Vagina (tissue), 2 donors: ENCODE measurements at places on chromosomes 4 and X.

- no peak for DNase-seq
Observed at GRCh38 chr4:81351654-81352445, 119.9 kb downstream of the RASGEF1B start.

DNA sequence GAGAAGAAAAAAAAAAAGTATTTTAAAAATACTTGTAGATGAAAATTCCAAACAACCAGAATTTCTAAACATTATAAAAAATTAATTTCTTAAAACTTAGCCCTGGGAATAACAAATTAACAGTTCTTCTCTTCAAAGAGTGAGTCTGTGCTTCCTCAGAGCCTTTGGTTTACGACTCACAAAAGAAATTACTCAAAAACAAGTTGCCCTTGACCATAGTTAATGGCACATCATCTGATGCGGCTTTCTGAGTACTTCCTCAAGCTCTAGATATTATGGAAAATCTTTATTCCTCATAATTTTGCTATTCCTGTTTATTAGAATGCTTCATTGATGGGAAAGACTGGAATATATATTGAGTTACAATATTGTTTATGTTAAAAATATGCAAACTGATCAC, 23.7 kb downstream of the TAPT1 start:
- DNase-seq, result no peak

DNA sequence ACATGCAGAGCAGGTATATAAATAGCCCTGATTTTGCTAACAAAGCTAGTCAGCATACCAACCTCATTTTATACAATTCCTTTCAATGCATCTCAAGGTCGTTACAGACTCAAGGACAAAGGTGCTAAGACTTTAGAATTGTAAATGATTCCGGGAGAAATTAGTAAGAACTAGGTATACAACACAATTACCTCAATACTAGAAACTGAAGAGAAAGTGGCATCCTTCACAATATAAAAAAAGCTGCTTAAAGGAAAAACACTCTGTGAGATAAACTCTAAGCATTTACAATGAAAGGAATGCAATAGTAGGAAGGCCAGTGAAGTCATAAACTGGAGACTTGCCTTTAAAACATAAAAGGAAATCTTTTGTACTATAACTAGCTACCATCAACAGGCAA, 11.9 kb downstream of the TNMD start:
- DNase-seq, result no peak

- no peak for DNase-seq
Observed at GRCh38 chr4:64729561-64729960, 320.3 kb upstream of the TECRL start.

DNA sequence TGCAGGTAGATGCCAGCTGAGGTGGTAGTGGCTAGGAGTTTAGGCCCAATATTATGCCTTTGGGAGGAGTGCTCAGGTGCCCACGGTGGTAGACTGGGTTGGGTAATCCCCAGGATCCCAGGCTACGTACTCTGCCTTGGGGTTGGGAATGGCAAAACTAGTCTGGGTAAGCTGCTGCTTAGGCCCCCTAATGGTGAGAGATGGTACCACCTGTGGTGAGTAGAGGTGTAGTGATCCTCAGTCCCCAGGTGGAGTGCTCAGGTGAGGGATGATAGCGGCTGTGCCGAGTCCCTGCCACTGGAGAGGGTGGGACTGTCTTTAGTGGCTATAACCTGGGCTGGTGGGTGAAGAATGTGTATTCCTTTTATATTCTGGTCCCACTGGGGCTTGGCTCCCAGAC, 75.2 kb downstream of the IL1RAPL2 start:
- no peak for DNase-seq

DNA sequence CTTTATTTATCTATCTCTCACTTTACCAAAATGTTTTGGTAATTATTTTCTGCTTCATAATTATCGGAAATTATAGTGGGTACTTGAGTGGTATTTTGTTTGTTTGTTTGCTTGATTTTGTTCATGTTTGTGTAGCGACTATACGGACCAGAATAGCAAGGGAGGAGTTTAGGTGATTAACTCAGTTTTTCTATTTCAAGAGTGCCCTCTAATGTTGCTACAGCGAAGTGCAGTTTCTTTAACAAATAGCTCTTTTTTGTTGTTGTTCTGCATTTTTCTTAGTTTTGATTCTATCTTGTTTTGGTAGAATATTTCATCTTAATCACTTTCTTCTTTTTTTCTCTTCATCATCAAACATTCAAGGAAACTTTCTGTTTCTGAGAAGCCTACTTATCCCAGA, 40.8 kb upstream of the QRFPR start:
- DNase-seq, result no peak

- DNase-seq, result no peak
Observed at GRCh38 chr4:15955670-15956069, 7.3 kb downstream of the FGFBP2 start.

DNA sequence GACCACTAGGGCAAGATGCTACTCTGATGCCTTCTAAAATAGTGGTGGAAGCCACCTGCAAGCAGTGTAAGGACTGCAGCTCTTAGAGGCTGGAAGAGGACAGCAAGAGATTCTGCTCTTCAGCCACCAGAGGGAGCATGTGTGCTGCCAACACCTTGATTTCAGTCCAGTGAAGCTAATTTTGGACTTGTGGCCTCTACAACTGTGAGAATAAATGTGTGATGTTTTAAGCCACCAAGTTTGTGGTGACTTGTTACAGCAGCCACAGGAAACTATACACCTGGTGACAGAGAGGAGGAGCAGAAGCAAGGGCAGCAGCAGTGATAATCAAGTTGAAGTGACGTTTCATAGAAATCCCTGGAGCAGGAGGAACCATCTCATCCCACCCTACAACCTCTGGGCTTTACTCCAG, 55.9 kb downstream of the FGFBP1 start:
- DNase-seq, result peak; percentile 62

- DNase-seq, result no peak
Observed at GRCh38 chr4:38131371-38132091, 171.3 kb downstream of the PTTG2 start.

- DNase-seq, result no peak
Observed at GRCh38 chr4:6591313-6591712, 16.3 kb downstream of the MAN2B2 start.

DNA sequence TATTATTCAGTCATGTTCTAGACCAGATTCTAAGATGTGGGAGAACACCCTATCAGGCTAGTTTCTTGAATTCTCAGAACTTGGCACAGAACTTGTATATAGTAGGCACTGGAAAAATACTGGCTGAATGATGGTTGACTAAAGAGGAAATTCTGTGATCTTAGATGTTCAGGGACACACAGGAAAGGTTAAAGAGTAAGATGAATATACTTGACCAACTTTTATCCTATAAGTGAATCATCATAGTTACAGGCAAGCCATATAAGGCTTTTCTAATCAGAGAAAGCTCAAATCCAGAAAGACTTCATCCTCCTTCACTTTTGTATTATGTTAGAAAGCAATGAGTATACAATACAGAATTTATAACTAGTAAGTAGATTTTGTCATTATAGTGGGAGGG, 53.8 kb downstream of the SEPTIN11 start:
- DNase-seq, result no peak

GRCh38 chr4:145380123-145380522, 101.5 kb upstream of the SMAD1 start:
- no peak for DNase-seq

DNA sequence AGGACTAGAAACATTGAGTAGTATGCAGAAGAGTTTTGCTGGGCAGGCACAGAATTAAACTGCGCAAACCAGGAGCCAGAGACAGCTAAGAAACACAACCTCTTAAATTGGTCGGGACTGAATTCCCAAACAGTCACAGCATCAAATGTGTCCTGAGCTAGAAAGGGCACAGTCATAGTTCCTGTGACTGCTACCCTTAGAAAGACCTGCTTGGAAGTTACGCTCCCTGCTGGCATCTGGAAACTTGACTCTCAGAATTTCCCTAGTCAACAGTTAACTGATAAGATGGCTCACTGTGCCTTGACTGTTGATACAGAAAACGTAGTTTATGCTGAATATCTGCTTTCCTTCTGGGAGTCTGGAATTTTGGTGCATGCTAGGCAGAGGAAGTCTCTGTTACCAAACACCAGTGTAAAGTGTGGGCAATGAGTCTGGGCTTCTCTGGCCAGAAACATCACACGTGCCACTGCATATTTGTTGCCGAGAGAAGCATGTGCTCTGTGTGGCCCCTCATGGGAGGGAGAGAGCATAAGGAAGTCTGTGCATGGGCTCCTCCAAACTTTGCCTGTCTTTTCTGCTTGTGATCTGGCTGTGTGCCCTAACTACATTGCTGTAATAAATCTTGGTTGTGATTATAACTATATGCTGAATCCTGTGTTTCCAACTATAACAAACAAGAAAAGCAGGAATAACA, 11.6 kb upstream of the EOLA2 start:
- no peak for DNase-seq

- DNase-seq, result no peak
Observed at GRCh38 chrX:22366166-22366702, 93.5 kb downstream of the CBLL2 start.

- no peak for DNase-seq
Observed at GRCh38 chr4:53122280-53123116, 243.4 kb downstream of the SCFD2 start.

DNA sequence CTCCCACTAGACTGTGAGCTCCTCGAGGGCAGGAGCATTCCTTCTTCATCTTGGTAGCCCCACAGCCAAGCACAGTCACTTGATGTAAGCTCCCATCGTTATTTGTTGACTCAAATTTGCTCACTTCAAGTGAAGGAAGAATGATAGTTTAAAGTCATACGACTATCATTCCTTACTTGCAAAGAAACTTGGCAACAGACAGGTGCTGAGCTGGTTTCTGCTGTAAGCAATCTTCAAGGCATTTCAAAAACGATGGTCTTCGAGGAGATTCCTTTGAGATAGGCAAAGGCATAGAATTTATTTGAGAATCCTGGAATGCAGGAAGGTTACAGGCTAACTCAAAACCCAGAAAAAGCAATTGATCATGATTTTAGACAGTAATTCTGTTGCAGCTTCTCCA, 64.8 kb downstream of the QDPR start:
- no peak for DNase-seq

DNA sequence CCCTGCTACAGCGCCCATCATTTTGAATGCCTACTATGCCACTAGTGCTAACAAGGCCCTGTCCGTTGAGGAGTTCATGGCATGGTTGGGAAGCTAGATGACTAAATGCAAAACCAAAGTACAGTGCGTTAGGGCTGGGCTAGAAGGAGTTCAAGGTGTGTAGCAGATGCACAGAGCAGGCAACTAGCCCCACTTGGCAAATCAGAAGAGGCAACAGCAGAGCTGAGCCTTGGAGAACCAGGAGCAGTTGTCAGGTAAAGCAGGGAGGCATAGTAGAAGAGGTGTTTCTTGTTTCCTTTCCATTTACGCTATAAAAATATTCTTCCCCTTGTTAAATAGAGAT, 146.6 kb upstream of the CPEB2 start:
- no peak for DNase-seq

DNA sequence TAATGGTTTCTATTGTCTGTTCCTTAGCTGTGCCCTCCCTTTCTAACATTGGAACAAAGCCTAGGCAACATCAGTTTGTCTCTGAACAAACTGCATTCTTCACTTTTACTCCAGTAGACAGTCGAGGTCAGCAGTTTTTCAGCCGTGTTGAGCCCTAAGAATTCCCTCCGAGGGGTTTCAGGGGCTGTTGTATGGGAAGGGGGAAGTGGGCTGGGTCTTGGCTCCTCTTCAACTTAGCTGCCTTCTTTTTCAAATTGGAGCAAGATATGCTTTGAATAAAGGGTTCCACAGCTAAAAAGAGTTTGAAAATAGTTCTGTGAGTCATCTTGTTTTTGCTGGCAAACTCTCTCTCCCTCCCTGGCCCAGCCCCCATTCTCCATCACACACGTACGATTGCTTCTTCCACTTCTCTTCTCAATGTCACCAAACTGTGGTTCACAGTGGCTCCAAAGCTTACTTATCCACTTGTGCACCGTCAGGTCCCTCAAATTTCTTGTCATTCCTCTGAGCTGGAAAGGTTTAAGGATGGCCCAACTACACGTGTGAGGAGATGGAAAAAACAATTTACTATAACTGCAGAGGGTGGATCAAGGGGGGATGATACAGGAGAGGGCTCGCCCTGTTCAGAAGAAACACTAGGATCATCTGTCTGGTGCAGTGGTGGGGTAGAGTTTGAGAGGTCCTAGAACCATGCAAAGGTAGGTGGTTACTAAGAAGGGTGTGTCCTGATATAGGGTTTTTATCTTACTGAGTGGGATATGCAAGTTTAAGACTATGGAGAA, 9.2 kb upstream of the MAML3 start:
- no peak for DNase-seq

DNA sequence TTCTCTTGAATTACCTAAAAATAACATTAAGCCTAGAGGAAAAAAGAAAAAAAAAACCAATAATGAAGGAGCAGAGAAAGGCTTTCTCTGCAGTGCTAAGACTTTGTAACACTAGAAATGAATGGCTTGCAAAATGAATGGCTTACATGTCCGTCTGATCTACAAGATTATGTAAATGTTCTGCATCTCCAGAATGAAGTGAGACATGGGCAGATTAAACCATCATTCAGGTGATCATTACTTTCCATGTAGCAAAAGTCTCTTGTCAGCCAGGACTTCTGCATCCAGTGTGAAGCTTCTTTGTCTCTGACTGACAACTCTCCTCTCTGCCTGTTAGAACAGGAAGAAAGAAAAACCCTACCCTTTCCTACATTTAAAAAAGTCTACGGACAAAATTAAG, 304.3 kb downstream of the LDB2 start:
- DNase-seq, result no peak

GRCh38 chr4:15182600-15183220, 180.4 kb downstream of the CPEB2 start:
- DNase-seq, result no peak

DNA sequence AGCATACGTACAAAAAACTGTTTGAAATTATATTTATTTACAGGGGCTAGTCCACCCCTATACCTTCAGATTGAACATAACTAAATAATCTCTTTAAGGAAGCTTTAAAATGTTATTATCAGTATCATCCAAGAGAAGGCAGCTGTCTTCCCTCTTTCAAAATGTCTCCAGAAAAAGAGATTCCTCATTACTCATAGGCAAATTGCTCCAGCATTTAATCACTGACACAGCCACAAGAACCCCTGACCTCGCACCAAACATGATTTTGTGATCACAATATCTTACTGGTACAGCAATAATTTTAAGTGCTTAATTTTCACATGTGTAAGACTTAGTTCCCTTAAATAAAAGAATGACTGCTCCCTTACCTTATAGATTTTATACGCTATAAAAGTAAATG, 9.7 kb downstream of the BOD1L1 start:
- no peak for DNase-seq

DNA sequence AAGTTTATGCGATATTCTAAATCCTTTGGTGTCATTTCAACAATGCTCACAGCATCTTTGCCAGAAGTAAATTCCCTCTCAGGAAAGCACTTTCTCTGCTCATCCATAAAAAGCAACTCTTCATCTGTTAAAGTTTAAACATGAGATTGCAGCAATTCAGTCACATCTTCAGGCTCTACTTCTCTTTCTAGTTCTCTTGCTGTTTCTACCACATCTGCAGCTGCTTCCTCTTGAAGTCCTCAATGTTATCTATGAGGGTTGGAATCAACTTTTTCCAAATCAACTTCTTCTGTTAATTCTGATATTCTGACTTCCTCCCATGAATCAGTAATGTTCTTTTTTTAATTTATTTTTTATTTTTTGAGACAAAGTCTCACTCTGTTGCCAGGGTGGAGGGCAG, 100.9 kb downstream of the LCORL start:
- no peak for DNase-seq

GRCh38 chr4:2333916-2334644, 72.2 kb upstream of the MXD4 start:
- no peak for DNase-seq
